ENCODE measurements at places on chromosomes 11 and 22. TPM values are rescaled to one million over a fixed set of nuclear protein-coding genes. Genes with fewer than 3 reads are reported as not detected.

DNA sequence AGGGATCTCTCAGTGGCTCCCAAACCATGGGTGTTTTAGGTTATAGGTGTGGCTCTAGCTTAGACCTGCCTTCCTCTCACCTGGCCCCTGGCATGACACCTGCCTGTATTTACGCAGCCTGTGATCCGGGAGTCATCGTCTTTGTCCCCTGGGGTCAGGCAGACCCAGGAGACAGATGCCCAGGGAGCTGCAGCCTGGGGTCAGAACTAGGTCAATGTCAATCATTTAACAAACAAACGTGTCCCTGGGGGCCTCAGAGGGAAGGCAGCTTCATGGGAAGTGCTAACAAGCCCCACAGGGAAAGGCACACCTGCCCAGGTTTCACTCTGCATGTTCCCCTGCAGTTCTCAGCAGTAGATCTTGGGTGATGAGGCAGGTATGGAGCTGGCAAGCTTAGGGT lies 12.0 kb downstream of the BACE1-AS start:
- no peak for DNase-seq

- no peak for DNase-seq
Measured at GRCh38 chr11:14065141-14065540, 102.6 kb downstream of the SPON1 start.

The VSIG10L2 gene
- total RNA-seq = not detected

The RAB3IL1 gene
- not detected for total RNA-seq

- DNase-seq = no peak
Measured at GRCh38 chr11:24760681-24761080, 263.8 kb downstream of the LUZP2 start.

- DNase-seq = no peak
Measured at GRCh38 chr22:33380789-33381530, 322.8 kb upstream of the SYN3 start.

- no peak for DNase-seq
Measured at GRCh38 chr11:12266943-12267342, 110.4 kb upstream of the PARVA start.

- no peak for DNase-seq
Measured at GRCh38 chr11:107683061-107683460, 28.8 kb downstream of the SLN start.

The ADORA2A gene
- 35.0 TPM for total RNA-seq

The DNAJB7 gene
- not detected for total RNA-seq

The SGSM1 gene
- total RNA-seq = not detected

DNA sequence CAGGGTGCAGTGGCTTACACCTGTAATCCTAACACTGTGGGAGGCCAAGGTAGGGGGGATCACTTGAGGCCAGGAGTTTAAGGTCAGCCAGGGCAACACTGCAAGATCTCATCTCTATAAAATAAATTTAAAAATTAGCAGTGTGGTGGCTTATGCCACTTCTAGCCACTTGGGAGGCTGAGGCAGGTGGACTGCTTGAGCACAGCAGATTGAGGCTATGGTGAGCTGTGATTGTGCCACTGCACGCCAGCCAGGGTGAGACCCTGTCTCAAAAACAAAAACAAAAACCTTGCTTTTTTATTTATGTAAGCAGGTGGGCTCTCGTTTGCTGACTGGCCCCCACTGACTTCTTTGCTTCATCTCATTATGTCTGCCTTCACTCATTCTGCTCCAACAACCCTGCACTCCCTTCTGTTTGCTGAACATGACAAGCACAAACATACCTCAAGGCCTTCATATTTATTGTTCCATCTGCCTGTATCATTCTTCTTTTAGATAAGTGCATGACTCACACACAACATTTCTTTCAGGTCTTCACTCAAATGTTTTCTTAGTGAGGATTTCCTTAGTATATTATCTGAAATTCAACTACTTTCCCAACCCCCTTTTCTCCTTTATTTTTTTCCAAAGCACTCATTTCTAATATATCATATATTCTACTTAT lies 32.4 kb upstream of the CLNS1A start:
- DNase-seq = no peak

The BIK gene
- total RNA-seq = 67.6 TPM

The CCDC87 gene
- total RNA-seq = 0.17 TPM

The GTPBP1 gene
- total RNA-seq = 95.0 TPM

DNA sequence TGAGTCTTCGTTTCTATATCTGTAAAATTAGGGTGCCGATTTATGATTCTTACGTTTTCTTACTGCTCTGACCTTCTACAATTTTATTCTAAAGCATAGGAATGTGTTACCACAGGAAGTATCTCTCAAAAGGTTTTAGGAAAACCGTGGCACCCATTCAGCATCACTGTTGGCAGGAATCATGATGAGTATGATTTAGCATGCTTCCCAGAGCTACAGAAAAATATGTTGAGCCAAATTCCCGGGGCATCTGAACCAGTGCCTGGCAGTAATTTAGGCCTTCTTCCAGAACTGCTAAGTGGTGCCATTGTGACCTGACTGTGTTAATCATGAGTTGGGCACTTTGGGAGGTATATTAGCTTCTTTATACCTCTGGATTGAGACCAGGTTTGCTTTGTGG lies 605.0 kb upstream of the RAG2 start:
- no peak for DNase-seq

GRCh38 chr11:45091563-45092403 lies 54.7 kb upstream of the PRDM11 start:
- DNase-seq = no peak

- no peak for DNase-seq
Measured at GRCh38 chr11:102476069-102476468, 23.5 kb upstream of the TMEM123 start.

- DNase-seq = no peak
Measured at GRCh38 chr11:12746593-12747097, 72.4 kb downstream of the TEAD1 start.

DNA sequence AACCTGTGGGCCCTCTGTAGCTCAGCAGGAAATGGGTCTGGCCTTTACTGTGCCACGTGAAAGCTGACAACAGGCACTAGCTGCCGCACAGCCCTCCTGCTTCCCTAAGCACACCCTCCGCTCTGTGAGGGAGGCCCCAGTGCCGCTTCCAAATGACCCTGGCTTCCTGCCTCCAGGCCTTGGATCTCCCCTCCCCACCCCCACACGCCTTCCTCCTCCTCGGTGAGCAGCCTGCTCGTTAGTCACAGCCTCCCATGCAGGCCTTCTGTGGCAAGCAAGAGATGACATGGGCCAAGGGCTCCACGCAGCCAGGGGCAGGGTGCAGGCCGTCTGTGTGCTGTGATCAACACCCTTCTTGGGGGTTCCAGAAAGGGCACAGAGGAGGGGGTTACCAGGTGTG lies 15.3 kb upstream of the RASL10A start:
- DNase-seq = no peak

The ABCC8 gene
- total RNA-seq = not detected

The CTTN gene
- 9.3 TPM for total RNA-seq

DNA sequence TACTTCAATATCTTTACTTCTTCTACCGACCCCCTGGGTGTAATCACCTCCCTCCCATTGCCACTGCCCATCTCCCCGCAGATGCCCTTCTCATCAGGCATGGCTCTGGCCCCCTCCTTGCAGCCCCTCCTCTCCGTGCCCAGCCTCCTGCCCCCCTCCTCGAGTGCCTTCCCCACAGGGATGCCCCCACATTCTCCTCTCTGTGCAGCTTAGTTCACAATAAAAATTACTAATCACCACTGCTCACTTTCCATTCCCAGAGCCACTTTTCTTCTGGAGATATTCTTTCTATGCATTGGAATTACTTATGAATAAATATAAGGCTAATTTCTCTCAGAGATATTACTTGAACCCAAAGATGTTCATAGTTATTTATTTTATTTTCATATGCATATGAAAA lies 22.1 kb downstream of the IFITM10 start:
- DNase-seq = no peak

- no peak for DNase-seq
Measured at GRCh38 chr11:27310707-27311106, 52.3 kb downstream of the CCDC34 start.

- DNase-seq = no peak
Measured at GRCh38 chr11:61480994-61481335, 27.6 kb upstream of the LRRC10B start.

- no peak for DNase-seq
Measured at GRCh38 chr11:47409440-47410369, 1.3 kb downstream of the SLC39A13 start.

The OR52I2 gene
- total RNA-seq = not detected

DNA sequence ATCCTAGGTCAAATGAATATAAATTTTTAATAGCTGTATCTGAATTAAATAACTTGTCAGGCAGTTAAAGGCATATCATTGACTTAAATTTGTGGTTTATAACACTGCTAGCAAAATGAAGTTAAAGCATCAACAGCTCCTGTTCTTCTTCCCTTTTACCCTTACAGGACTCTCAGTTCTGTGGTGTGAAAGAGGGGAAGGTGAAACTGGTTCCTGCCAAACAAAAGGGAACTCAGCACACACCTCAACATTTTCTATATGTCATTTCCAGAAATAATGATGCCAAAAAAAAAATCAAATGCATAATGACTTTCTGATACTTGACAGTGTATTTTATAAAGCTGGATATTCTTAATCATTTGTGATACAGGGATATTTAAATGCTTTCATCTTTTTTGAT lies 21.2 kb downstream of the ARL14EP start:
- peak; percentile 56 for DNase-seq

DNA sequence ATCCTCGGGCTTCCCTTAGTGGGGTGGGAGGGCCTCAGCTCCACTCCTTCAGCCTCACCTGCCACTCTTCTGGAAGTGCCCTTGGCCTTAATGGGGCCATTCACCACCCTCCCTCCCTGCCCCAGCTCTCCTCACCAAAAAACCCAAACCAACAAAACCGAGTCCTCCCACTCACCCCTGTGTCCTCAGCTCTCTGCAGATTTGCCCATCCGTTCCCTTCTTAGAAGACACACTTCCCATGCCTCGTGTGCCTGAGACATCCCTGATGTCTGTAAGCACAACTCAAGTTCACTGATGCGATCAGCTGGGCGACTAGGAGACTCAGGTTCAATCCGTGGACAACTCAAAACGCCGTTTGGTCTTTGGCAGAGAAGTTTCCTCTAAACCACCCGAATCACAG lies 839.2 kb downstream of the TBC1D22A start:
- no peak for DNase-seq

- no peak for DNase-seq
Measured at GRCh38 chr11:96095884-96096303, 172.0 kb upstream of the MTMR2 start.

DNA sequence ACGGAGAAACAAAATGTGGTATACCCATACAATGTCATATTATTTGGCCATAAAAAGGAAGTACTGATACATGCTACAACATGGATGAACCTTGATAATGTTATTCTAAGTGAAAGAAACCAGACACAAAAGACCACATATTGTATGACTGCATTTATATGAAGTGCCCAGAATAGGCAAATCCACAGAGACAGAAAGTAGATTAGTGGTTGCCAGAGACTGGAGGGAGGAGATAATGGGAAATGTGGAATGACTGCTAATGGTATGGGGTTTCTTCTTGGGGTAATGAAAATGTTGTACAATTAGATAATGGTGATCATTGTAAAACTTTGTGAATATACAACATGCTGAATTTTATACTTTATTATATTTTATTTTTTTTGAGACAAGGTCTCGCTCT lies 5.6 kb upstream of the SLC43A1 start:
- no peak for DNase-seq

DNA sequence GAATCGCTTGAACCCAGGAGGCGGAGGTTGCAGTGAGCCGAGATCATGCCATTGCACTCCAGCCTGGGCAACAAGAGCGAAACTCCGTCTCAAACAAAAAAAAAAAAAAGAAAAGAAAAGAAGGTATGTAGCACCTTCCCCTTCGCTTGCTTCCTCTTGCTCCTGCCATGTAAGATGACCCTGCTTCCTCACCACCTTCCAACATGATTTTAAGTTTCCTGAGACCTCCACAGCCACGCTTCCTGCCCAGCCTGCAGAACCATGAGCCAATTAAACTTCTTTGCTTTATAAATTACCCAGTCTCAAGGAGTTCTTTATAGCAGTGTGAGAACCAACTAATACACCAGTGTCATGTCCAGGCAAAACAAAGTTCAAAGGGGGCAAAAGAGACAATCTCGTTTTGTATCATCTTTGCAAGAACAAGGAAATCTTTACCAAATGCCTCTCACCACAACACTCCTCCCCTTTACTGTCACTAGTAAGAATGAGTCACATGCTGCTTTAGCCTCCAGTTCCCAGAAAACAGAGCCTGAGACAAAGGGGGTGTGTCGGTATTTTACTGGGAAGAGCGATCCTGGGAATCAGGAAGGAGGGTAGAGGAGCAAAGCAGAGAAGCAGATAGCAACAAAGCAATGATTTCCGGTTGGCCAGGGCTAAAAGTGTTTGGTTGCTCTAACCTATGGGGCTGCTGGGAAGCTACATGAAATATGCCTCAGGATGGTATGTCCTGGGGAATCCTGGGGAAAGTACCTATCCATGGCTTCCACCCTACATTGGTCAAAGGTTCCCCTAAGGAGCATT lies 10.5 kb upstream of the MCHR1 start:
- no peak for DNase-seq

- DNase-seq = peak; percentile 29
Measured at GRCh38 chr22:36986242-36986821, 32.9 kb downstream of the TST start.

- no peak for DNase-seq
Measured at GRCh38 chr11:115197031-115197430, 307.2 kb downstream of the CADM1 start.

- no peak for DNase-seq
Measured at GRCh38 chr11:47160753-47161133, 15.9 kb downstream of the ARFGAP2 start.

The TMEM45B gene
- not detected for total RNA-seq

The DESI1 gene
- 65.0 TPM for total RNA-seq

The BUD13 gene
- total RNA-seq = 30.3 TPM

- DNase-seq = peak; percentile 23
Measured at GRCh38 chr11:34105957-34106504, 602 bp downstream of the NAT10 start.

DNA sequence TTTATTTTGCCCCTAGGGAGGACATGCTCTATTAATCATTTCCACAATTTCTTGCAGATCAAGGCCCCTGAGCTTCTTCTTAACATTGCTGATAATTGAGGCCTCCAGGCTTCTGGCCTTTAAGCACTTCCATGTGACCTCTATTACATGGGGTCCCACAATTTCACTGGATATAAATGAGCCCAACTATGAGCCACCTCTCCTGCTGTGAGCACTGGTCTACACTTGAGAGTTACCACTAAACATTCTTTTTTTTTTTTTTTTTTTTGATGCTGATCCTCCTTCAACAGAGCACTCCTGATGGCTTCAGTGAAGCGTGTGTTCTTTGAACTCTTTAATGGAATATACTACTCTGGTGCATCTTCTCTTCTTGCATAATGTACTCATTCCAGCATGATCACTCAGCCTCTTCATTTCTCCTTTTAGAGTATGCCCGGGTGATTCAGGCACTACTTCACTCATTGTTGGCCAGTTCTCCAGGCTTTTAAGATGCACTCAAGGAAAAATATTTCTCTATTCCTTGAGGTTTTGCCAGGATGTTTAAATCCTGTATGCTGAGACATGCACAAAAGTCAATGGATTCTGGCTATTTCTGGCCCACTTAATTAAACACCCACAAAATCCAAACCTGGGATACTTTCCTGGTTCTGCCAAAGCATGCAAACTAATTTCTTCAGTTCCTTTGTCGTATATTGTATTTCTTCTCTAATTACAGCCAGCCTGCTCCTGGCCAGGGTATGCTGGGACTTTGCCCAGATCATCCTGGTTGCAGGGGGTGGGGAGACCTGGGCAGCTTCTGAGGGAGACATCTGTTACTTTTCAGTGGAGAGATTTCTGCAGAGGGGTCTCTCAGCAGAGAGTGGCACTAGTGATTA lies 257.8 kb upstream of the LUZP2 start:
- no peak for DNase-seq

- DNase-seq = no peak
Measured at GRCh38 chr11:64138398-64138797, 27.5 kb downstream of the MACROD1 start.

- no peak for DNase-seq
Measured at GRCh38 chr22:46110215-46110614, 40.1 kb upstream of the PPARA start.

Measured in OCI-LY7 (cell line).